ENCODE measurements at places on chromosomes 6 and 20.
A peak's percentile ranks its signal among the peaks of the same experiment; 100 is the strongest.

DNA sequence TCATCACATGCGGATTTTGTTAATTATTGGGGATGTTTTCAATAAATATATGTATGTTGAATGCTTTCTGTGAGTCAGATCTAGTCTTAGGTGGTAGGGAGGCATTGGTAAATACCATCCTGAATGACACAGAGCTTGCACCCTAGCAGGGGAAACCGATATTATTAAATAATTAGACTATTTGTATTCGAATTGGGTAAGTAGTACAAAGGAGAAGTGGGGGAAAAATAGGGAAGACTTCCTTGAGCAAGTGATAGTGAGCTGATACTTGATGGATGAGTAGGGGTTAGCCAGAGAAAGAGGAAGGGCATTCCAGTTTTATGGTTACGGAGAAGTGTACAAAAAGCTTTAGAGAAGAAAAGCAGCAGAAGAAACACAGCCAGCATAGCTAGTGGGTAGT, 1.5 kb downstream of the RIOK1 start:
- H3K4me1 ChIP-seq, result peaks cover 34% of the 10 kb centered on the region
- H3K4me3 ChIP-seq, result peak overlapping the region; percentile 85
- H3K36me3 ChIP-seq, result peaks cover 34% of the 10 kb centered on the region
- H3K27ac ChIP-seq, result peak overlapping the region; percentile 99

DNA sequence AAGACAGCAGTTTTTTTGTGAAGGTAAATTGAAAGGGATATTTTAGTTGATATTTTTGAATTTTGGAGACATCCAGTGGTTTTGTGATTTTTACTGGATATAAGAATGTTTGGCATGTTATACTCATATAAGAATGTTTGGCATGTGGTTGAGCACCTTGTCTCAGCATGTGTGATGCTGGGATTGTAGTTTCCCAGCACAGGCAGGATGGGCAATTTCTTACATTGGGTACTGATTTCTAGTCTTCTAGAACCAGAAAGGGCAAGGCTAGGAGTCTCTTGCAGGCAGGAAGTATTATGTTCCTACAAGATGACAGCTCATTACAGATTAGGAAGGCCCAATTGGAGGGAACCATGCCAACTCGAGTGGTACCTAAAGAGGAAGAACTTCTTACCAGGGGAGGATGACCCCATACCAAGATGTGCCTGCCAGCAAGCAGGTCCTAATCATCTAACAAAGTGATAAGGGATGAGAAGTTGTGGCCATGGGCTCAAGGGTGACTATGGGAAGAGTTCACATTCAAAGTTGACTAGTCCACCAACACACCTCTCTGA, 377.8 kb downstream of the UTRN start:
- H3K27ac ChIP-seq, result peak overlapping the region; percentile 57
- peaks cover 59% of the 10 kb centered on the region for H3K4me1 ChIP-seq
- DNase-seq, result no peak
- H3K4me3 ChIP-seq, result no peak overlapping the region
- H3K36me3 ChIP-seq, result peaks cover under 1% of the 10 kb centered on the region
- H3K27me3 ChIP-seq, result no peaks in the 10 kb centered on the region

DNA sequence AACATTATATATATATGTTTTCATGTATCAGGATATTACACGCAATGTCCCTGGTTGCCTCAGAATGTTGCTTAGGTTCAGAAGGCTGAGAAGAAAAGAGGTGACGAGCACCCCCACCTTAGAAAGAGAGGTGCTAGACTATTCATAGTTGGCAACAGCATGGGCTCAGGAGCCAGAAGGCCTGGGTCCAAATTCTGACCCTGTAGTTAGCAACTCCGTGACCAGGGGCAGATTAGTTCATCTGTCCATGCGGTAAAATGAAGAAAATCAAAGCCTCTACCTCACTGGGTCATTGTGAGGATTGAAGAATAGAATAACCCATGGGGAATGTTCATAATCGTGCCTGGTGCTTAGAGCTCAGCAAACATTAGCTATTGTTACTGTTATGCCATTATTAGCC, 5.4 kb upstream of the SIRT5 start:
- no peak overlapping the region for H3K4me3 ChIP-seq
- DNase-seq, result no peak
- no peaks in the 10 kb centered on the region for H3K4me1 ChIP-seq
- H3K27me3 ChIP-seq, result peaks cover 14% of the 10 kb centered on the region
- peaks cover 10% of the 10 kb centered on the region for H3K36me3 ChIP-seq

GRCh38 chr20:50364542-50364941, 145.6 kb upstream of the PTPN1 start:
- H3K36me3 ChIP-seq, result no peaks in the 10 kb centered on the region
- no peak overlapping the region for H3K27ac ChIP-seq
- no peak for DNase-seq
- H3K4me1 ChIP-seq, result peaks cover 7% of the 10 kb centered on the region

- H3K4me3 ChIP-seq, result peak overlapping the region; percentile 85
- peaks cover 12% of the 10 kb centered on the region for H3K36me3 ChIP-seq
- no peaks in the 10 kb centered on the region for H3K27me3 ChIP-seq
- peak overlapping the region; percentile 86 for H3K27ac ChIP-seq
- H3K4me1 ChIP-seq, result peaks cover 19% of the 10 kb centered on the region
Measured at GRCh38 chr6:166540631-166541331, 45.7 kb downstream of the RAMACL start.

DNA sequence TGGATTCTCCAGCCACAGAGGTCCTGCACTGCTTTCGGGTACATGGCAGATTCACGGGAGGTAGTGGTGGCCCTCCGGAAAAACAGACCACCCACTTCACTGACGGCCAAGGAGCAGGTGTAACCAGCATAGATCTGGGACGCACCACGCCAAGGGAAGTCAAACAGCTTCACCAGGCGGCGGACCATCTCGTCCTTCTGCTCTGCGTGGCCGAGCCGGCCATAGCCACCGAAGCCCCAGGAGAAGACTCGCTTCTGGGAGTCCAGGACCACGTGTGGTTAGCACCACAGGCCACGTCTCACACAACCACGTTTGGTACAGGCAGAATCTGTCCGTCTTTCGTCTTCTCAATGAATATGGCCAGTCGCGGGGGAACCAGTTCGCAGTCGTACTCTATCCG, 184.8 kb upstream of the COL21A1 start:
- no peaks in the 10 kb centered on the region for H3K36me3 ChIP-seq
- H3K27me3 ChIP-seq, result no peaks in the 10 kb centered on the region
- H3K4me3 ChIP-seq, result no peak overlapping the region
- no peak overlapping the region for H3K27ac ChIP-seq
- H3K4me1 ChIP-seq, result no peaks in the 10 kb centered on the region

DNA sequence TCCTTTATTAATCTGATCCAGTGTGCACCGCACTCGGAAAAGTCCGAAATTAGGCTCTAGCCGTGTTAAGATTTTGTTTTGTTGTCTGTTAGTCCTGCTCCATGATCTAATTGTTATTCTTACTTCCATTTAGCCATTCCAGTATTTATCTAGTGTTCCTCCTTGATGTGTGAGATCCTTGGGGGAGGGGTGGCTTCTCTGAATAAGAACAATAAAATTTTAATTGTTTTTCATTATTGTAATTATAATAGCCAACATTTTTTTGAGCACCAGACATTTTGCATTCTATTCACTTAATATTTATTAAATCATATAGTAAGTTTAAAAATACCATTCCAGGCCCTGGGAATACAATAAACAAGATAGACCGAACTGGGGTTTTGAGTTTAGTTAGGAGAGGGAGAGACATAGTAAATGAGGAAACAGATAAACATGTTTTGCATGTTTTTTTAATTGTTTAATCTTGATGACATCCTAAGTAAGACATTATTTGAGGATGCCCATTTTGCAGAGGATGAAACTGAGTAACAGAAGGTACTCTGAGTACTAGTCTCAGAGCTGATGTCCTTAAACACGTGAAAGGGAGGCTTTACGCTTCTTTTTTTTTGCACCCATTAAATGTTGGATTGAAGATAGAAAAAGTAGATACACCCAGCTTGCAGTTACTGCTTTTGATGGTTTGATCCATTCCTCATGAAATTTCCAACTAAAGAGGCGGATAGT, 1.2 kb downstream of the CBFA2T2 start:
- H3K4me3 ChIP-seq, result peak overlapping the region; percentile 80
- H3K27me3 ChIP-seq, result no peaks in the 10 kb centered on the region
- no peak for DNase-seq

DNA sequence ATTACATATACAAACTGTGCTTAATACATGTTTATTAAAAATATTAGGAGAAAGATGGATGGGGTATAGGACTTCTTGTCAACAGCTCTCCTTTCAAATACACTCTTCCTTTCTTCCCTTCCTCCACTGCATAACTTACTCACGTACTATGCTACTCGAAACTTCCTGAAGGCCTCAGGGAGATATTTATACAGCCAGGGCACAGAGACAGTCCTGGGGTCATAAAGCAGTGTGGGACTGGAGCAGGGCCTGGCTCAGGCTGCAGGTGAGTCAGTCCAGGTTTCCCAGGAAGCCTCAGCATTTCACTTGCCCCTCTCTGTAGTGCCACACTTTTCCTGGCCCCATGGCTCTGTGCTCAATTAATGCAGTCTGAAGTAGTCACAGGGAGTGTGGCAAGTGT, 157.0 kb downstream of the UBE3D start:
- H3K27ac ChIP-seq, result no peak overlapping the region
- DNase-seq, result no peak
- no peaks in the 10 kb centered on the region for H3K27me3 ChIP-seq

DNA sequence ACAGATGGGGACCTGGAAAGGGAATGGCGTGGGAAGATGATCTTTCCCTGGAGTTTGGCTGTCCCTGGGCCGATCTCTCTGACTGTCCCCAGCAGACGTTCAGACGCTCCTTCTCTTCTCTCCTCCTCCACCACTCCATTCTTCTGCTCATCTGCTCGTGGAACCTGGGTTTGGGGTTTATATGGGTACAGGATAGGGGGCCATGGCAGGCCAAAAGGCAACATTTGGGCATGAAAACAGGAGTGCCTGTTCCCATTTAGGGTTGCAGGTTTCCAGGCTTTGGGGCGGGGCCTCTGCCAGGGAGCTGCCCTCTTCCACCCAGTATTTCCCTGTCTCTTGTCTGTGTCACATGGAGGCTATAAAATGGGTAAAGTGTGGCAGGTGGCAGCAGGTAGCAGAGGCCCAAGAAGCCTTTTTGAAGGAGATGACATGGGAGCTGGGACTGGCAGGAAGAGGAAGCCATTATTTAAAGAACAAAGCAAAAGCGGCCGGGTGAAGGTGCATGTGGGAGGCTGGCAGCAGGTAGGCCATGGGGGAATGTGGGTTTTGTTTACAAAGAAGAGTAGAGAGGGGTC, 203.7 kb downstream of the BMP7 start:
- DNase-seq, result no peak
- no peak overlapping the region for H3K4me3 ChIP-seq
- H3K36me3 ChIP-seq, result no peaks in the 10 kb centered on the region
- H3K27ac ChIP-seq, result no peak overlapping the region

- no peak overlapping the region for H3K27ac ChIP-seq
- H3K36me3 ChIP-seq, result no peaks in the 10 kb centered on the region
- H3K4me3 ChIP-seq, result no peak overlapping the region
- DNase-seq, result no peak
- peaks cover 21% of the 10 kb centered on the region for H3K27me3 ChIP-seq
Measured at GRCh38 chr6:15901141-15902115, 227.5 kb upstream of the MYLIP start.

GRCh38 chr6:47478233-47479139, 897 bp downstream of the CD2AP start:
- H3K27ac ChIP-seq, result peak overlapping the region; percentile 98
- DNase-seq, result no peak
- peaks cover 19% of the 10 kb centered on the region for H3K36me3 ChIP-seq
- H3K27me3 ChIP-seq, result no peaks in the 10 kb centered on the region

- H3K4me1 ChIP-seq, result peaks cover 22% of the 10 kb centered on the region
- peak; percentile 60 for DNase-seq
- no peaks in the 10 kb centered on the region for H3K27me3 ChIP-seq
- peak overlapping the region; percentile 44 for H3K4me3 ChIP-seq
Measured at GRCh38 chr20:5996765-5997164, 46.3 kb downstream of the MCM8 start.

Data from effector memory CD8-positive, alpha-beta T cell (primary cell).